Posterior cingulate gyrus (tissue), 11 donors: ENCODE measurements at places on chromosomes 7 and 10.
A peak's percentile ranks its signal among the peaks of the same experiment; 100 is the strongest.

DNA sequence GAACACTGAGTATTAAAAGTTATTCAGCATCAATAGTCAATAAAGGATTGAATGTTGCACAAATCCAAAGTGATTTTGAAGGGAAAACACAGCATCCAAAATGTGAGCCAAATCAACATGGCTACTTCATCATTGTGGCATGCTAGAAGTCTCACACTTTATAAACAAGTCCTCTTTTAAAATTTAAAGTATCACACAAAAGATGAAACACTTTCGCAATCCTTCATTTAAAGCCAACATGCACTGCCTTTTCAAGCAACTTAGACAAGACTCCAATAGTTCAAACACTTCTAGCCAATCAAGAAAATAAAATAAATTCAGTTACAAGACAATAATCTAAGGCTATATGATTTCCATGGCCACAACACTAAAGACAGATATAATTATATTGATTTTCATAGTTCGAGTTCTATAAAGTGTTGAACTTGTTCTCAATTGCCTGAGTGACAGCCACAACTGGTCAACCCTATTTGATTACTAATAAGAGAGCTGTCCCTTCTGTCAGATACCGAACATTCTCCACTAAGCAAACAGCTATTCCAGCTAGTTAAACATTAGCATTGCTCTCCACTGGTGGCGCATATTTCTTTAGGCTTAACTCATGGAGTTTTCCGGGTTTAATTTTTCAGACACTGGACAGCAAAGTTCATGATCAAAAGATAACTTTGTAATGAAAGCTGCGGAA, 8.3 kb downstream of the EBF3 start:
- no peak for DNase-seq

DNA sequence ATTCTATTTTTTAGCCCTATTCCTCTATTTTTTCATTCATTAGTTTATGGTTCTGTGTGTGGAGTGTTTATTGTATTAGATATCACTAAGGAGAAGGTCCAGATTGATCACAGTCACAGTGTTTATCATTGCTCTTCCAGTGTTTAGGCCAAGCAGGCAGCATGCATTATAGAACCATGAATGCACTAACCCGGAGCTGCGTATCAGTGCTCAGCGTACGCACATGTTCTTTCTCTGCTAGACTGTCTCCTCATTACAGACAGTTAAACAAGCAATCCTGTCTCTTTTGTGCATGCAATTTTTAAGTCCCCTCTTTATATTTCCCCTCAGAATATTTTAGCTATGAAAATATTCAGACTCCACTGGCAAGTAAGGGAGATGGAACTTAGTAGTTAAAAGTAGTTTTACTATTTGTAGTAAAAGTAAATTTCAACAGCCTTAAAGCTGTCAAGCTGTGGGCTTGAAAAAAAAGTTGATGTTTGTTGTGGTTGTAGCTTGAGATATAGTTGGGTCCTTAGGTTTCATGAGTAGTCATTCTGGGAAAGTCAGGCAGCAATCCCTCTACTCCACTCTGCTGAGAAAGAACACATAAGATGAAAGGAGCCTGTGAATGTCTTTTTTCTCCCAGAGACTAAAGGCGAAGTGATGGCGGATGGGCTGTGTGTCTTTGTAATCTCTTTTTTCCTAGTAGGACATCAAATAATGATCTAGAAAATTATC, 260.4 kb downstream of the CDK14 start:
- no peak for DNase-seq

DNA sequence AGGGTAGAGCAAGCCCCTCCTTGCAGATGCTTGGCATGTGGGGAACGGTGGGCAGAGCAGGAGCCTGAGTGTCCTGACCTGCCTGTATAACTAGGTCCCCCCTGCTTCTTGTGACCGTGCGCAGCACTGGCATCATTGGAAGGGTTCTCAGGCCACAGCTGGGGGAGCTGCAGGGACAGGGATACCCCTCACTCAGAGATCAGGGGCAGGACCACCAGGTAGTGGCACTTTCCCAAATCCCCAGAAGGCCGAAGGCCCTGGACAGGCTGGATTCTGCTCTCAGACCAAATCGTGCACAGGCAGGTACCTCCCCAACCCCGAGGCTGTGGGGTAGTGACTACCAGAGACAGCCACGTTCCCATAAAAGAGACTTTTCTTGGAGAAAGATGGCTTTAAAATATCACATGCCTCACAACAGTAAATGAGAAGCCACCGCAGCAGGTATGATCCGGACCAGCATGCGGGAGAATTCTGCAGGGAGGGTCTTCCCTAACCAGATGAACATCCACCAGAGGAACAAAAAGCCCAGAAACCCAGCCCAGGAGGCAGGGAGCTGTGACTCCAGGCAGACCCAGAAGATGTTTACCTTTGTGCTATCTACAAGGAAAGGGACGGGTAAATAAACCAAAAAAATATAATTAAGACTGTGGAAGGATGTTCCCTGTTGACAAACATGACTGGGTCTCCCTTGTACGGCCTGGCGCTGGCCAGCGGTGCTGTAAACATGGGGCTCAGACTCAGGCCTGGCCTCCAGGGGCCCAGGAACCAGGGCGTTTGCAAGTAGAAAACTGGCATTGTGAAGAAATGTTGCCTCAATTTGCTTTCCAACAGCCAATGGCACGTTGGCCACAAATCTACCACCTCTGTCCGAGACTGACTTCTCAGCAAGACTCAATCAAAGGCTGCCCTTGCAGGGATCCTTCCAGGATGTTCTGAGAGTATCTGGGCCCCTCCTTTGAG, 180.0 kb downstream of the TNS3 start:
- no peak for DNase-seq

DNA sequence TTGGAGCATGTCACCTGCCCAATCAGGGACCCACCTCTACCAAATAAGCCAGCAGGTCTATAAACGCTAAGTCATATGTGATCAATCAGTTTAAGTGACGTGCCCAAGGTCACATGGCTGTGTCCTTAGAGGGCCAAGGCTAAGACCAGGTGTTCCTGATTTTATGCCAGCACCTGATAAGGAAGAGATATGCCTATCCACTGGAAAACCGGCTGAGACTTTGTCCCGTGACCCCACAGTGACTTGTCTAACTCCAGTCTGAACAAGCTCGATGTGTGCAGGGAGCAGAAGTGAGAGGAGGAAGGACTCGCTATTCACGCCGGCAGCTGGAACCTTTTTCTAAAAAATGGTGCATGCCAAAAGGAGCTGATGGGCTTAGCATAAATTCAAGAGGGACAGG, 57.0 kb downstream of the PRKAG2 start:
- DNase-seq = no peak

DNA sequence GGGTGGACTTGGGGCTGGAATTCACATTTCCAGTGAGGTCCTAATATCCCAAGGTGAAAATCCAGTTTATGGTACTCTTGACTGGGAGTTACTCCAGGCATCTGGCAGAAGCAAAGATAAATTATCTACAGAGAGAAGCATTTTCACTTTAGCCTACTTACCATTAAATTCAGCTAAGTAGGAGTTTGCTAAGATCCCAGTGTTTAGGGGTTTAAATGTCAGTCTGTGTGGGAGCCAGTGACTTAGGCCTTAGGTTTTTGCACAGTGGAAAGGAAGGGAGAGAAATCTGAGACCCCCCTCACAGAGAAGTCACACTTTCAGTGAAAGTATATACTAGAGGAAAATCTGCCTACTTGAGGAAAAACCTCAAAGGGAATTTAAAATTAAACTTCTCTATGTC, 134.2 kb downstream of the IQUB start:
- DNase-seq = no peak

DNA sequence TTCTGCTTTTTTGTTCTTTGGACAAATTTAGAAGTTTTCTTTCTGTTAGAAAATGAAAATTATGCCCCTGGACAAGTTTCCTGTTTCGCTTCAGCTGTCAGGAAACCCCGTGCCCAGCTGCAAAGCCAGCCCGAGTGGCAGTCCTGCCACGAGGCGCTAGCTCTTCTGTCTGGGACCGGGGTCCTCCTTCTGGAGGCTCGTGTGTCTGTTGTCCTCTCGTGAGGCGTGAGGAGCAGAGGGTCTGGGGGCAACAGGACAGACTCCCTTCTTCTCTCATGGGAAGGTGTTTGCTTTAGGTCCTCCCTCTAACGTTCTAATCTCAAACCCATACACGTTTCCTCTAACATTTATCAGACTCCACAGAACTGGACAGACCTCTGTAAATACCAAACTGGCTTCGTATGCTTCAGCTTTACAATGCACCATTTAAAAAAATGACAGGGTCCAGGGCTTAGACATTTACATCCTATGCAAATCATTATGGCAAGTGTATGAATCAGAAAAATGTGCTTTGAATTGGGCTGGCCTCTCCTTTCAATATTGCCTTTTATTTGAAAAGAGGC, 184.5 kb upstream of the SHH start:
- no peak for DNase-seq

GRCh38 chr7:139648941-139649425, 125.5 kb downstream of the CLEC2L start:
- peak; percentile 71 for DNase-seq

DNA sequence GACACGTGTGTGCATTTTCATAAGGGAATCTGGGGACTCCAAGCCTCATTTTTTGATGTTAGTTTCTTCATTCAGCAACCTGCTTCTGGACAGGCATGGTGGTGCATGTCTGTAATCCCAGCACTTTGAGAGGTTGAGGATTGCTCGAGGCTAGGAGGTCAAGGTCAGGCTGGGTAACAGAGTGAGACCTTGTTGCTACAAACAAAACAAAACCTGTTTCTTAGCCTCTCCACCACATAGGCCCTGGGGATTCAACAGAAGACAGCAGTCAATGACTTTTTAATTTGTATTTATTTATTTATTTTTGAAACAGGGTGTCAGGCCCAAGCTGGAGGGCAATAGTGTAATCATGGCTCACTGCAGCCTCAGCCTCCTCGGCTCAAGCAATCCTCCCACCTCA, 6.9 kb upstream of the CYTH3 start:
- no peak for DNase-seq

DNA sequence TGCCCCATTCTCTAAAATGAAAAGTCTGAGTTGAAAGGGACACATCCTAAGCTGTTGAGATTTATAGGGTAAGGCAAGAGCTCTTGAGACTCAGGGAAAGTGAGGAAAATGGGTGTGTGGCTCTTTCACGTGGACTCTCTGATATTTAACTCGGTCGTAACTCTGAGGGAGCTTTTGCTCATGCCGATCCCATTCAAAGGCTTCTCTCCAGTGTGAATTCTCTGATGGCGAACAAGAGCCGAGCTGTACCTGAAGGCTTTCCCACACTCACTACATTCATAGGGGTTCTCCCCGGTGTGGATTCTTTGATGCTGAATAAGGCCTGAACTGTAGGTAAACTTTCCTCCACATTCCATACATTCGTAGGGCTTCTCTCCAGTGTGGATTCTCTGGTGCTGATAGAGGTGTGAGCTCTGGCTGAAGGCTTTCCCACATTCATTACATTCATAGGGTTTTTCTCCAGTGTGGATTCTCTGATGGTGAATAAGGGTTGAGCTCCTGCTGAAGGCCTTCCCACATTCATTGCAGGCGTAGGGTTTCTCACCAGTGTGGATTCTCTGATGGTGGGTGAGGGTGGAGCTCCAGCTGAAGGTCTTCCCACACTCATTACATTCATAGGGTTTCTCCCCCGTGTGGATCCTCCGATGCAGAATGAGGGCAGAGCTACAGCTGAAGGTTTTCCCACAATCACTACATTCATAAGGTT, 10.4 kb downstream of the ZNF3 start:
- DNase-seq = no peak

DNA sequence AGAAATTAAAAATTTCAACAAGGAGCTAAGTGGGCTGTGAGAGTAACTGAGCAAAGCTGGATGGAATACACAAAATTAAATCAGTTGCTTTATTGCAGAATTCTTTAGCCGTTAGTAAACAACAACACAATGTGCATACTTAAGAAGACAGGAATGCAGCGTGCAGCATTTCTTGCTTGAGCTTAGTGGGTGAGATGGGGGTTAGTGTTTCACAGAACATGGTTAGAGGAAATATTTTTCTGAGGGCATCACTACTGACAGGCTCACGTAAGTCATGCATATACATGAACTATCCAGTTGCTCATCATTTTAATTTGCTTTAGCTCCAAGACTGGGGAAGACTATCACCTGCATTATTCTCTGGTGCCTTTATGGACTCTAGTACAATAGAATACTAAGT, 80.8 kb downstream of the CD36 start:
- no peak for DNase-seq

- no peak for DNase-seq
Observed at GRCh38 chr10:79941146-79941545, 7.8 kb downstream of the SFTPD start.

DNA sequence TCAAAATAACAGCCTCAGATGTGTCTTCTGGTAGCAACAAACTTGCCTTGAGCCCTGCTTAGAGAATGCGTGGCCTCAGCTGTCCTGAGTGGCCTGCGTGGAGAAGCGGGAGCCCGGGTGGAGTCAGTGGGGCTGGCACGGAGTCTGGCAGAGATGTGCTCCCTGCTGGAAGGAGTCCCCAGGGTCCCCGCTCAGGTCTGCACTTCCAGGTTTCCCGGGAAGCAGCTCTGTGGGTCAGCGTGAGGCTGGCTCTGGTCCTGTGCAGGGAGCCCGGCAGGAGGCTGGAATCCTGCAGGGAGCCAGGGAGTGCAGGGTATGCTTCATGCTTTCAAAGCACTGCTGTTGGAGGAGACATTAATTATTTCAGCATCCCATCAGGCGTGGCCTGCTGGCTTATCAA, 10.1 kb downstream of the CPSF4 start:
- DNase-seq = no peak

- no peak for DNase-seq
Observed at GRCh38 chr10:118903251-118903650, 126.3 kb upstream of the NANOS1 start.

DNA sequence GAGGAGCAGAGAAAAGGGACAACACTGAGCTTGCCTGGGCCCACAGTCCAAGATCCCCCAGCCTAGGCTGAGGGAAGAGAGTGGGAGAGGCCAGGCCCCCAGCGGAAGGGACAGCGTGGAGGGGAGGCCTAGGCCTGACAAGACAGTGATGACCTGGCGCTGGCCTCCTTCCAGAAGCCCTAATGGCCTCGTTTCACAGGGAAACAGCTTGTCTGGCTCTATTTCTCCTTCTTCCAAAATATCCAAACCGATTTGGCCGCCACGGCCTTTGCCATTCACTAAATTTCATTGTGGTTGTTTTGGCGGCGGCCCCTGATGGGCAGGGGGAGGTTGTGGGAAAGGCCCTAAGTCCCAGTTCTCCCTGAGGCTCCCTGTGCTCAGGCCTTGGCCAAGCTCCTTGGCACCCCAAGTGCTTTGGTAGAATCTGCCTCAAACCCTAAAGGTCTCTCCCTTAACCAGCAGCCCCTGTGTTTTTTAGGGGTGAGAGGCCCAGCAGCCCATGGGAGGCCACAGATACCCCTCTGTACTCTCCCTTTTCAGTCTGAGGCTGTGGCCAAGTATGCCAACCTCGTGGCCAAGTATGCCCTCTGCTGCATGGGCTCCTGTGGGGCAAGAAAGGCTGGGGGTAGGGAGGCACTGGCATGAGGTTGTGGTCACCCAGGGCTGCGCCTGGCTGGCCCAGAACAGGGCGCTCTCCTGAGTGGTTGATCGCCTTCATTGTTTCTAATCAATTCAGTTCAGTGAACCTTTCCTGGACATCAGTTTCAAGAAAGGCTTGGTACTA, 37.3 kb downstream of the PAX2 start:
- no peak for DNase-seq
